ENCODE measurements at places on chromosomes 4 and X. TPM values are rescaled to one million over a fixed set of nuclear protein-coding genes. Genes with fewer than 3 reads are reported as not detected.

- no peak for DNase-seq
These were observed 286.1 kb downstream of the CHIC1 start for GRCh38 chrX:73849073-73849472.

GRCh38 chrX:130895299-130895698 is 7.7 kb downstream of the ENOX2 start:
- DNase-seq, result no peak

Gene ANOS1
- 0.19 TPM for polyA plus RNA-seq

Gene SMR3B
- polyA plus RNA-seq, result not detected

Gene SLC10A3
- polyA plus RNA-seq, result 12.4 TPM
